Neural progenitor cell (in vitro differentiated cells): ENCODE measurements at places on chromosomes 5 and 9. TPM values are rescaled to one million over a fixed set of nuclear protein-coding genes. Genes with fewer than 3 reads are reported as not detected.
A peak's percentile ranks its signal among the peaks of the same experiment; 100 is the strongest.

Gene ZNF454
- 0.22 TPM in 1 of 2 replicates, not detected in the other for total RNA-seq

- DNase-seq: no peak
Observed at GRCh38 chr5:172664681-172665541, 23.8 kb downstream of the NEURL1B start.

DNA sequence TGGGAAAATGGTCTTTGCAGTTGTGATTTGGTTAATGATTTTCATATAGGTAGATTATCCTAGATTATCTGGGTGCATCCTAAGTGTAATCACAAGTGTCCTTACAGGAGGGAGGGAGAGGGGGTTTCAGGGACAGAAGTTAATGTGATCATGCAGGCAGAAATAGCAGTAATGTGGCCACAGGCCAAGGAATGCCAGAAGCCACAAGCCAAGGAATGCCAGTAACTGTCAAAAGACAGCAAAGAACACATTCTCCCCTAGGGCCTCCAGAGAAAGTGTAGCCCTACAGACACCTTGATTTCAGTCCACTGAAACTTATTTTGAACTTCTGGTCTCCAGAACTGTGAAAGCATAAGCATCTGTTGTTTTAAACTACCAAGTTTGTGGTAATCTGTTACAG lies 2074.5 kb downstream of the MAT2B start:
- DNase-seq: no peak

DNA sequence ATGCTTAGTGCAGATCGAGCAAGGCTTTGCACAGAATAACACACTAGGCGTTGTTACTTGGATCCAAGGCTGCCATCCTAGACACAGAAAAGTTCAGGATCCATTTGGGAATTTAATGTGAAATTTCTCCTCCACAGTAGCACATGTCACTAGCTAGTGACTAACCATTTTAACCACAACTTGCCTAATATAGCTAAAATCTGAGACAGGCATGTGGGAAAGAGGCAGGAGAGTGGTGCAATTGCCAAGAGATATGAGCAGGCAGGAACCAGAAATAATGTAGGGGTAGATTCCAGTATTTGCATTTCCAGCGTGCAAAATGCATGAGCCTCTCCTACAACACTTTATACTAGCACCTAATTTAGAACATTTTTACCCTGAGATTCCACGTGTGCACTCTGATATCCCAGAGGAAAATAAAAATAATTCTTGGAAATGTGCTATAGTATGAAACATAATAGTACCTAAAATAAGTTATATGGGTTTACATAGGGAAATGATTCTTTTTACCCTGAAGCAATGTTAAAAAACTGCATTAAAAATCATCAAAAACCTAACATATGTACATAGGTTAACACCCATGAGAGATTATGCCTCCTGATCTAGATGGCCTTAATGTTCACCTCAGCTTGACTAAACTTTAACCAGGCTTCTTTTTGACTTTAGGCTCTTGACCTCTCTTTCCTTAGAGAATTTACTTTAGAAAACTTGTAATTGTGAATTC lies 1230.6 kb upstream of the NUDT12 start:
- no peak for DNase-seq

DNA sequence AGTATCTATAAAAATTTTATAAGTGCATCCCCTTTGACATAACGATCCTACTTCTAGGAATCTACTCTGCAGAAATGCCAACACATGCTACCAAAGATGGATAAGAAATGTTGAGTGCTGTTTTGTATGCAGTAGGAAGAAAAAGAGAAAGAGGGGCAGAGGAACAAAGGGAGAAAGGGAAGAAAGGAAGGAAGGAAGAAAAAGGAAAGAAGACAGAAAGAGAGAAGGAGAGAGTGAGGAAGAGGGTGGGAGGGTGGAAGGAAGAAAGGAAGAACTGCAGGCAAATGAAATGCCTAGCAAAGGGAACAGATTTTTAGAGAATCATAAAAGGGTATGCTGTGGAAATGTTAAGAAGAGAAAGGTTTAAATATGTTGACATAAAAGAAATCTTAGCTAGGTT lies 48.5 kb upstream of the ALDOB start:
- no peak for DNase-seq

- DNase-seq: no peak
Observed at GRCh38 chr5:36613241-36613640, 6.8 kb downstream of the SLC1A3 start.

DNA sequence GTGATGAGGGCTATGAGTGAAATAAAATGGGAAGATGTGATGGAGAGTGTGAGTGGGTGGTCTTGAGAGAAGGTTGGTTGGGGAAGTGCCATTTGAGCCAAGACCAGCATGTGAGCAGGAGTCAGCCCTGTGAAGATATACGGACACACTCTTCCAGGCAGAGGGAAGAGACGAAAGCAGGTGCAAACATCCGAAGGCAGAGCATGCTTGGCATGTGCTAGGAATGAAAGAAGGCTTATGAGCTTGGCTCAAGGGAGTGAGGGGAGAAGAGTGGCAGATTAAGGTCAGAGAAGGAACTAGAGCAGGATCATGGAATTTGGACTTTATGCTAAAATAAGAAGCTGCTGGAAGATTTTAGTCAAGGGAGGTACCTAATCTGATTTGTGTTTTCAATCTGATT lies 23.6 kb upstream of the CCDC112 start:
- no peak for DNase-seq

DNA sequence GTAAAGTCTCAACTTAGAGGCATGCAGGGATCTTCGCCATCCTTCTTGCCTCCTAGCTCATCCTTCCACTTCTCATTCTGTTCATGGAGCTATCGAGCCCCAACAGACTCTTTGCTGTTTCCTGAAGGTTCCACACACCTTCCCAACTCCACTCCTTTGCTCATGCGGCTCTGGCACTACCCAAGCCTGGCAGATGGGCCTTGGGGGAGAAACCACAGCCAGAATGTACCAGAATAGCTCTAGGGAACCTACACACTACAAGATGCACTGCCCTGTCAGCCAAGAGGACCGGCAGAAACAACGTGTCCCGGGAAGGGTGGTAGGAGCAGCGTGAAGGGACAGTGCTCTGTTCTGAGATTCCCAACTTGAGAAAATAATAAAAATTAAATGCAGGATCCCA lies 178.9 kb downstream of the GABBR2 start:
- DNase-seq: no peak

Gene TAF11L5
- total RNA-seq: not detected in 2 replicates

- peak; percentile 55 for DNase-seq
Observed at GRCh38 chr9:136255896-136256890, 10.6 kb upstream of the QSOX2 start.

DNA sequence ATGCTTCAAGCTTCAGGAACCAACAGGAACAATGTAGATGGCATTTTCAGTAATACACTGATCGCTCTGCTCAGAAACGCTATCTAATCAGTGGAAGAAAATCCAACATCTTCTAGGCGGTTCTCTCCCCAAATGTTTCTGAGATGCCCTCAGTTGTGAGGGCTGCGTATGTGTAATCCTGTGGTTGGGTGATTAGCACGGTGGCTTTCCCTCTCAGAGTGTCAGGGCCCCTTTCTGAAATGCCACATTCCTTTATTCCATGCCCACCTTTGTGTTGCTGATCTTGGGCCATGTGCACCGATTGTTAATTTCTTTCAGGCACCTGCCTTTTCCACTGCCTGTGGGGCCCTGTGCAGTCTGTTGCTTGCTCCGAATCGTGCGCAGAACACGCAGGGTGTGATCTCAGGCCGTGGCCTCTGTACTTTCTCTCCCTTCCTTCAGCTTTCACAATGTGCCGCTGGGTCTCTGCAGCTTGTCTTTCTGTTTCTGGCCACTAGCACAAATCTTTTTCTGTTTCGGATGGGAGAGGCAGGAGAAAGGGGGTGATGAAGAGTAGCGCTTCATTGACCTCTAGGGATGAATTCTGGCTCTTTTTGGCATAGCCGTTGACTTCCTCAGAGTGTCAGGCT lies 324.0 kb downstream of the PARP8 start:
- no peak for DNase-seq

Gene CCDC152
- 11.8 and 23.9 TPM in 2 replicates for total RNA-seq

- DNase-seq: no peak
Observed at GRCh38 chr5:143258559-143259253, 144.8 kb downstream of the NR3C1 start.

Gene ANKRD18A
- 2.3 and 3.0 TPM in 2 replicates for total RNA-seq

DNA sequence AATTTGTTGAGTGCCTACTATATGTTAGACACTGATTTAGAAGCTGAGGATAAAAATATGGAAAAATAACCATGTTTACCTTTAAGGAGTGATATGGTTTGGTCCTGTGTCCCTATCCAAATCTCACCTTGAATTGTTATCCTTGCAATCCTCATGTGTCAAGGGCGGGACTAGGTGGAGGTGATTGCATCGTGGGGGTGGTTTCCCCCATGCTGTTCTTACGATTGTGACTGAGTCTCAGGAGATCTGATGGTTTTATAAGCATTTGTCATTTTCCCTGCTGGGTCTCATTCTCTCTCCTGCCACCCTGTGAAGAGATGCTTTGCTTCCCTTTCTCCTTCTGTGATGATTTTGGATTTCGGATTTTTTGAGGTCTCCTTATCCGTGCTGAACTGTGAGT lies 876.4 kb downstream of the DTWD2 start:
- DNase-seq: no peak

Gene TMEM232
- total RNA-seq: 2.0 and 5.2 TPM in 2 replicates
